ENCODE measurements at places on chromosomes 16 and 17.
A peak's percentile ranks its signal among the peaks of the same experiment; 100 is the strongest.

DNA sequence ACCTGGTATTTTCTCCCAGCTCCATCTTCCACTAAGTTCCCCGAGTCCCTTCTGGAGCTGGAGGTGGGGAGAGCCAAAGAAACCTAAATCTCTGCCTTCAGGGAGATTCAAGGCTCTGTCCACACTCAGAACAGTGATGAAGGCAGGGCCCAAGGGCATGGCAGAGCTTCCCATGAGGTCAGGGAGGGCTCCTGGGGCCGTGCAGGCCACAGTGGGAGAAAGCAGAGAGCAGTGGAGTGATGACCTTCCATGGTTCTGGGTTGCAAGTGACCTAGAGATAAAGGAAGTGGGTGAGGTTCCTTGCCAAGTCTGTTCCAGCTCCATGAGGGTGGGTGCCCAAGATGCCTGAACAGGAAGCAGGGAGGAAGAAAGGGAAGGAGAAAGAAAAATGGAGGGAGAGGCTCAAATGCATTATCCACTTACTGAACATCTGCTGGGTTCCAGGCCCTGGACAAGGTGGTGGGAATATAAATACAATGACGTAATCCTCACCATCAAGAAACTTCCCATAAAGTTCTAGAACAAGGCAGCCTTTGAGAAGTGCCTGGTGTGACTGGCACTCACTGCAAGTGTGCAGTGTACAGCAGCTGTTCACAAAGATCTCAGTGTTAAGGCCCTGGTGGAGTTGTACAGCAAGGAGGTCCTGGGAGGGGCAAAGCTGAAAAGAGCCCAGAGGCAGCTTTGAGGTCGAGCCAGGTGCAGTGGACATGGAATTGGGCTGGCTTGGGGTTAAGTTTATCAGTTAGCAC is 13.3 kb downstream of the TBKBP1 start:
- no peak for DNase-seq

DNA sequence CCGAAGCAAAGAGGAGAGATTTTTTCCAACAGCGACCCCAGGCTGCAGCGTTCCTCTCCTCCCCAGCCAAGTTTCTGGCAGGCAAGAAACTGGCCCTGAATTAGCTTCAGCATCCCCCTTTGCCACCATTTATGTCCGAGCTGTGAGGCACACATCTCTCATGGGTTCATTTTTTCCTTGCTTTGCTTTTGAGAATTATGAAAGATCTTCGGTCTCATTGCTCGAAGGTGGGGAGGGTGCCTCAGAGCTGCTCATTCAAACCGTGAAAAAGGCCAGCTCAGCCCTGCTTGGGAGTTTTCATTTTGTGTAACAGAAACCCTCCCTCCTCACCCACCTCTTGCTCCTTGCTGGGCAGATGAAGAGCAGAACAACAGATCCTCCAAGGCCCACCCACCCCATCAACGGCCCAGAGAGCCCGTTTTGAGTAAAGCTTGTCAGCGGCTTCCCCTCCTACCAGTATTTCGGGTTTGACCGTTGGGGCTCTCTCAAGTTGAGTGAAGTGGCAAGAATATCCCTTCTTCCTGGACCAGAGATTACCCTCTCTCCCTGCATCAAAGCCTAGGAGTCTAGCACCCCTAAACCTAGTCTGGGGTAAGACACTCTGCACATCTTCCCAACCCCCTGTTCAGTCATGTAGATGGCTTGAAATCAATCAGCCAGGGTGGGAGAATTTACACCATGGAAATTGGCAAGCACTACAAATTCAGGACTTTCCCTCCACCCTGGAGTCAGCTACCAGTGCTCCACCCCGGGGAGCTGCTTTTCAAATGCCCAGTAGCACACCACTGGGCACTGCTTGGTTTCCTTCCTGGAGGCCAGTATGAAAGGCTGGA is 1.8 kb downstream of the CCR7 start:
- no peak for DNase-seq

GRCh38 chr16:69741951-69742904 is 12.5 kb downstream of the NOB1 start:
- DNase-seq = no peak

GRCh38 chr17:37824534-37825485 is 80.0 kb upstream of the HNF1B start:
- no peak for DNase-seq

DNA sequence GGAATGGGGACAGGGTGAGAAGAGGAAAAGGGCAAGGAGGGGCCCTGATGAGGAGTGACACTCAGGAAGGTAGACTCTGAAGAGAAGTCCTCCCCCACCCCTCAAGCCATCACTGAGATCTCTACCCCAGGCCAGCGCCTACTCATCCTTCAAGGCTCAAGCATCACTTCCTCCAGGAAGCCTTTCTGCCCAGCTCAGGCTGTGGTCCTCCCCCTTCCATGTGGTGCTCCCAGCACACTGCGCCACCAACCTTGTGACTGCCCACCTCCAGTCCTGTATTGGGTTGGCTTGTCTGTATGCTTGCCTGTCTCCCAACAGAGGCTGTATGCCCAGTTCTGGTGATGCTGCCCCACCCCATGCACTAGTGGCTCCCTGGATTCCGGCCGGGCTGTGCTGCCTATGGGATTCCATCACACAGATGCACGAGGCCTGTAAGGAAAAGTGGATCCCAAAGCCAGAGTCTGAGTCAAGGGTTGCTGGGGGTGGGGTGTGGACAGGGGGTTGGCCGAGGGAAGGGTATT is 19.8 kb upstream of the ZFP90 start:
- DNase-seq = no peak

DNA sequence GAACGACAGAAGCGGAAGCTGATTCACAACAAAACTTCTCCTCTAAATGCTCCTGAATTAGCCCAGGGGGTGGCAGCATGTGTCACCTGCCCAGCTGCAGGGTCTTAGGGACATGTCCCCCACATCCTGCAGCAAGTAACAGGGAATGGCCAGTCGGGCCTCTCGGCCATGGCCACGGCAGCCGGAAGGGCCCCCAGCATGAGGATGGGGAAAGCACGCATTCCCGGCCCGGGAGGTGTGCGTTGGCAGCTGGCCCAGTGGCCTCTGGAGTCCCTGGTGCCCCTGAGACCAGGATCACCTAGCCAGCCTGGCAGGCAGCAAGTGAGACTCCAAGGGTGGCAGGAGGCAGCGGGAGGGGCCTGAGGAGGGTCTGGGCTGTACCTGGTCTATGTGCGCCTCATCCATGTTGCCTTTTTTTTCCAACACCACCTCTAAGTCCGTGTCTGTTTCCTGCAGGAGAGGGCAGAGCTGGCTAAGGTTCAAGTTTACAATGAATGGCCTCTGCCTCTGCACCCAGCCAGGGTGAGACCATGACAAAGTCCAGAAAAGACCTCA is 7.0 kb downstream of the KNOP1 start:
- DNase-seq = no peak

- no peak for DNase-seq
Observed at GRCh38 chr17:44829523-44830358, at the start of gene GJC1. GJC1 (minus strand) TSS chr17:44830287; CDS start chr17:44805817, 24,470 bp downstream.

- DNase-seq = peak; percentile 84
Observed at GRCh38 chr17:37177254-37177870, 198.4 kb upstream of the C17orf78 start.

- DNase-seq = no peak
Observed at GRCh38 chr17:79028496-79029326, 4.7 kb downstream of the C1QTNF1 start.

- DNase-seq = no peak
Observed at GRCh38 chr17:82861393-82861775, 21.6 kb upstream of the ZNF750 start.

GRCh38 chr16:88535857-88536222 is 34.4 kb upstream of the ZC3H18 start:
- DNase-seq = no peak

DNA sequence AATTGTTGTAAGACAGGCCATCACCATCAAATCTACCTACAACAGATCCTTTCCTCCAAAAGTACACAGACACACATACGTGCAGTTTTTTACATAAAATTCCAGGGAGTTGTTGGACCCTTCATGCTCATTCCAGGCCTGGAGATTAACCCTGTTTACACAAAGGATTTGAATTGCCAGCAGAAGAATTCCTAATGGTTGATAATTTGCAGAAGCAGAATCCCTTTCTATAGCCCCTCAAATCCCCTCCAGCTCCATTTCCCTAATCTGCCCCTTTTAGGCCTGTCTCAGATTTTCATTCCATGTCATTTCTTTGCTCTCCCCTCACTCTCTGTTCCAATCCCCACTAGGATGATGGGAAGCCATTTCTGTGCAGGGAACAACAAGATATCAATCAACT is 102.9 kb upstream of the TOX3 start:
- no peak for DNase-seq

DNA sequence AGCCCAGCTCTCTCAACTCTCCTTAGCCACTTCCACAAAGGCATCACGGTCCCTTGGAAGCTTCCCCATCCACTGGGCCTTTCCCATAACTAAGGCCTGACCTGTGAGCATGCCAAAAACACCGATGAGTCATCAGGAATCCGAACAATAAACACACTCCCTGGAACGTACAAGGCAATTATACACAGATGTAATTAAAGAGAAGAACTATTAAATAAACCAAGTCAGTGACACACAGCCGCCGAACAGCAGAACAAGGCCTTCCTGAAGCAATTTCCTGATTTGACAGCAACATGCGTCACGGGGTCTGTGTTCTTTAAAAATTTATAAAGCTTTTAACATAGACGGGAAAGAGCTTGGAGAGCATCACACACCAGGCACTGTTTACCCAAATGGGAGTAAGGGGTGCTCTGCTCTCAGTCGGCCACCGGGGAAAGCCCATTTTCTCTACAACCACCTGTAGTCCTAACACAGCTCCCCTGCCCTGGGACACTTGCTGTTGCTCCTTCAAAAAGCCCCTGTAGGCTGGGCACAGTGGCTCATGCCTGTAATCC is 29.4 kb downstream of the COG7 start:
- no peak for DNase-seq

GRCh38 chr16:7227229-7227721 is 105.4 kb upstream of the RBFOX1 start:
- no peak for DNase-seq

GRCh38 chr16:79469999-79470398 is 130.5 kb downstream of the MAF start:
- no peak for DNase-seq

DNA sequence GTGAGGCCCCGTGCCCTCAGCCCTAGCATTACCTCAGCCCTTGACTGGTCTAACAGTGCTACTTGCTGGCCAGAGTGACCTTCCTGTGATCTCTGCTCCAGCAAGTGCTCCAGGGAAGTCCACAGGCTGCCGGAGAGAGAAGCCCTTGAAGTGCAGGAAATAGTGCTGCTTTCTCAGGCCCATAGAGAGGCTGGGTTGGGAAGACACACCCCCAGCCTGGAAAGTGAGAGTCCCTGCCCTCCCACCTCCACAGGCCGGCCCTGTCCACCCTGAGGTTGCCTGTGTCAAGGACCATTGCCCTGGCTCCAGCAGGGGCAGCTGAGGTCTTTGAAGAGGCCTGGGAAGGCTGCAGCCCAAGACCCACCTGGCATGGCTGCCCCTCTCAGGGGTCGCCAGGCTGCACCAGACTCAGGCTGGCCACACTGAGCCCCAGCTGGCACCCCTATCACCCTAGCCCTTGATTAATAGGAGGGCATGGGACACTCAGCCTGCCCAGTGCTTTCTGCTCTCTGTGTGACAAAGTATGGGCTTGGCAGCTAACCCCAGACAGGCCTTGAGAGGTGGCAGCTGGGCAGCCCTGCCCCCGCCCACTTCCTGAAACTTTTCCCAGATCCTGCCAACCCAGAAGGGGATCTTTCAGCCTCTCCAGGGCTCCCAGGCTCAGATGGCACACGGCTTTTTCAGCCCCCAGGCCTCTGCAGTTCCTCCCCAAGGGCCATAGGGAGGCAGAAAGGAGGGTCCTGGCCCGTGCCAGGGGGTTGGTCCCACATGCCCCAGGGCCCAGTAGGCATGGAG is 21.7 kb downstream of the ATP6V0D1 start:
- no peak for DNase-seq

GRCh38 chr17:68057531-68057952 is 22.0 kb downstream of the KPNA2 start:
- DNase-seq = no peak

- no peak for DNase-seq
Observed at GRCh38 chr16:79050063-79050462, 550.5 kb downstream of the MAF start.

- no peak for DNase-seq
Observed at GRCh38 chr17:41868568-41868967, 3.3 kb upstream of the KLHL11 start.

- no peak for DNase-seq
Observed at GRCh38 chr16:2317231-2318020, 23.1 kb downstream of the ABCA3 start.

GRCh38 chr16:26240807-26241206 is 549.0 kb downstream of the HS3ST4 start:
- DNase-seq = no peak

GRCh38 chr16:70653809-70654771 is 7.7 kb downstream of the IL34 start:
- DNase-seq = no peak

- DNase-seq = no peak
Observed at GRCh38 chr17:77701996-77702395, 256.5 kb upstream of the TNRC6C start.

DNA sequence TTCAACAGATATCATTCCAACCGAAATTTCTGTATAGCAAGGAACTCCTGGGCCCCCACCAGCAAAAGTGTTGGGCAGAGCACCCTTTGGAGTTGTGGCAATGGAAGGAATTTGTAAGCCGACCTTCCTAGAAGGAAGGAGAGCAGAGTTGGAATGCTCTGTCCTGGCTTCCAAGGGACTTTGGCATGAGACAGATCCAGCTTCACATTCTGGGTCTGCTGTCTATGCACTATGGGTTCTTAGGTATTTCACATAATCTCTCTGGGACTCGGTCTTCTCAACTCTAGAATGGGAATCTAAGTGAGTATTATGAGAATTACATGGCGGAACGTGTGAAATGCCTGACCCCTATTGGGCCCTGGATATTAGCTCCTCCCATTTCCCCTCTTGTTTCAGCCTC is 63.2 kb upstream of the MARCHF10 start:
- no peak for DNase-seq

GRCh38 chr17:75265614-75266315 is 4.1 kb downstream of the MRPS7 start:
- DNase-seq = no peak

DNA sequence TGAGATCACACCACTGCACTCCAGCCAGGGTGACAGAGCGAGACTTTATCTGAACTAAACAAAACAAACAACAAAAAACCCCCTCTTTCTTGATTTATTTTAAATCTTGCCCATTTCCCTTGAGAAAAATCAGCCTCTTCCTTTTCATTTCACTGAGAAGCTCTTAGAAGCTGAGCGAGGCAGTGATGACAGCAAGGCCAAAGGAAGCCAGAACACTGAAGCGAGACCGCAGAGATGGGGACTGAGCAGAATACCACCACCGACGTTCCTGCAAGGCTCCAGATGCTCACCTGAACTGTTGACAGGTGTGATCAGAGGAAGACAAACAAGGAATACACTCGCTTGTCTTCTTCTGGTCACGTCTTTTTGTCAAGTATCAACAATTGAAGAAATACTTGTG is 30.5 kb upstream of the IRF8 start:
- DNase-seq = no peak

- no peak for DNase-seq
Observed at GRCh38 chr16:49459953-49460735, 86.5 kb downstream of the C16orf78 start.
